ENCODE measurements at places on chromosomes 16 and 17.

GRCh38 chr16:88737298-88738150 lies 31.2 kb downstream of the CTU2 start:
- DNase-seq = peak; percentile 78

DNA sequence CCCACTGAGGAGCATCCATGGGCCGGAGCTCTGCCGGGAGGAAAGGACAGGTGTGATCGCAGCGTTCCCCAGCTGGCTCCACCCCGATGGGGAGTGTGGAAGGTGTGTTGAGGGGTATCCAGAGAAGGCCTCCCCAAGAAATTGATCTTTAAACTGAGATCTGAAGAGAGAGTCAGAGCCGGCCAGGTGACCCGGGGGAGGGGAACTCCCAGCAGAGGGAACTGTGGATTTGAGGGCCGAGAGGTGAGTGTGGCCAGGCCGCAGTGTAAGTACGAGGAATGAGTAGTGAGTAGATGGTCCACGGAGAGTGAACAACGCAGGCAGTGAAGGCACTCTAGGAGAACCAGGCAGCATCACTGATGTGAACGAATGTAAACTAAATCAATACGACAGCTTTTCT lies 80.2 kb downstream of the RPTOR start:
- no peak for DNase-seq

GRCh38 chr16:21614896-21615295 lies 15.5 kb downstream of the METTL9 start:
- no peak for DNase-seq

DNA sequence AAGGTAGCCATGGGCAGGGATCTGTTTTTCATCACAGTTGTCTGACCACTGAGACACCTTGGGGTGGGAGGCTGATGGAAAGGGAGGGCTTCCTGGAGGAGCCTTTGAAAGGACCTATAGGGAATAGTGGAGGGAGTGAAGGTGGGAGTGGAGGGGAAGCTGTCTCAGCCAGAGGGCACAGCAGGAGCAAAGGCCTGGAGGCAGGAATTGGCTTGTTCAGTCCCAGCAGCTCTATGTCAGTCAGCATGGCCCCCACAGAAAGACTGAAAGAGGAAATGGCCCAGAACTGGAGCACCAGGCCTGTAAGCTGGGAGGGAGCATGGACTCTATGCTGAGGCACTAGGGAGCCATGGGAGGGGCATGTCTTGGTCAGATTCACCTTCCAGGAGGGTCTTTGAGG lies 12.8 kb upstream of the CBFB start:
- DNase-seq = no peak

DNA sequence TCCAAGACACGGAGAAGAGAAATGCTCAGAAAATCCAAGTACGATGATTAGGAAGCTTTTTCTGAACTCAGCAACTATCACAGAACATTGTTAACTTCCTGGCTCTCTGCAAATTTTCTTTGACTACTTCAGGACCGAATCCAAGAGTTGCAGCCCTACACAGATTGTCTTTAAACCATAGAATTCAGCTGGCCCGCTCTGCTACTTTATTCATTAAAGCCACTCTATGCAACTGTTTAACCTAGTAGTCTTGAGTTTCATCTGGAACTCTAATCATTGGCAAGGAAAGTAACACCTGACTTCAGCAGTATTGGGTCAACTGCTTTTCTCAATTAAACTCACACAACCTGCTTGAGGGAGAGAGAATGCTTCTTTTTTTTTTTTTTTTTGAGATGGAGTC lies 210.1 kb downstream of the SLC39A11 start:
- no peak for DNase-seq

DNA sequence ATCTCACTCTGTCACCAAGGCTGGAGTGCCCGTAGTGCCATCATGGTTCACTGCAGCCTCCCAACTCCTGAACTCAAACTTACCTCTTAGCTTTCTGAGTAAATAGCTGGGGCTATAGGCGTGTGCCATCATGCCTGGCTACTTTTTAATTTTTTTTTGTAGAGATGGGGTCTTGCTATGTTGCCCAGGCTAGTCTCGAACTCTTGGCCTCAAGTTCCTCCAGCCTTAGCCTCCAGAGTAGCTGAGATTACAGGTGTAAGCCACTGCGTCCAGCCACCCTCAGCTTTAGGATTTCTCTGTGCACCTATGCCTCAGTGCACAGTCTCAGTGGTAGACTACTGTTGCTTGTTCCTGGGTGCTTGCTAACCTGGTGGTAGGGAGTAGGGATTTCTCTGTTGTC lies 5.5 kb downstream of the SLC7A6 start:
- no peak for DNase-seq

- DNase-seq = no peak
Measured at GRCh38 chr17:550041-550398, 164.6 kb downstream of the VPS53 start.

DNA sequence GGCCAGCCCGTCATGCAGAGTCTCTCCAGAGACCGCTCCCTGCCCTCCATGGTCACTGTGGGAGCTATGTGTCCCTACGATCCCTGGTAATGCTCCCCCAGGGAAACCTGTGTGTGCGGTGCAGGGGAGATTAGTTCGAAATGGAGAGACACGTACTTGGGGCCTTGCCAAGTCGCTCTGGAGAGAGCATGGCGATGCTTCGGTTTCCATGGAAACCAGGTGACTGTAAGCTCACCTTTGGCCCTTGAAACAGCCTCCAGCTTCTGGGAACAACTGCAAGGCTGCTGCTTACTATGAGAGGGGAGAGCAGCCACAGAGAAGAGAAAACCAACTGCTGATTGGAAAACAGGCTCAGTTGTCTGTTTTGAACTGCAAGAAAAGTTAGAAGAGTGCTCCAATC lies 879.7 kb upstream of the EEF2KMT start:
- no peak for DNase-seq

- DNase-seq = no peak
Measured at GRCh38 chr16:57863434-57864160, 61.3 kb upstream of the KIFC3 start.

- no peak for DNase-seq
Measured at GRCh38 chr16:58448890-58449289, 51.1 kb upstream of the NDRG4 start.

- no peak for DNase-seq
Measured at GRCh38 chr17:35217107-35217506, 22.9 kb upstream of the SLC35G3 start.

GRCh38 chr16:72198021-72198711 lies 26.2 kb upstream of the PMFBP1 start:
- DNase-seq = no peak

GRCh38 chr16:89244754-89245153 lies 27.3 kb downstream of the ZNF778 start:
- DNase-seq = no peak

GRCh38 chr16:75068085-75069031 lies 48.2 kb downstream of the LDHD start:
- DNase-seq = no peak

GRCh38 chr17:29369831-29370735 lies 20.1 kb upstream of the TAOK1 start:
- DNase-seq = peak; percentile 63

- no peak for DNase-seq
Measured at GRCh38 chr16:73015612-73016487, 32.1 kb downstream of the ZFHX3 start.
